ENCODE measurements at places on chromosomes 11 and 22.

DNA sequence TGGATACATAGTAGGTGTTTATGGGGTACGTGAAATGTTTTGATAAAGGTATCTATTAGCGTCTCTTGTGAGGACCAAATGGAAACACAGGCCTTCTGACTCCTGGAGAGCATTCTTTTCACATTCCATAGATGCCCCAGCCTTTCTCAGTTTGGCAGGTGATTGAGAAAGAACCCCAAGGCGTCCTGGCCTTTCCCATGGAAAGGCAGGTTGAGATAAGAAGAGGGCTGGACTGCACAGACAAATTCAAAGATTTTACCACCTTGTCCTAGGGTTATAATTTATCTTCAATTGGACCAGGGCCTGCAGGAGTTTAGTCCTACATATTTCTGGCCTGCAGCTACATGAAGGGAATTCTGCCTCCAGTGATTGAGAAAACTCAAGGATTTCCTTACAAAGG, 661 bp upstream of the OLFML1 start:
- no peak for DNase-seq

DNA sequence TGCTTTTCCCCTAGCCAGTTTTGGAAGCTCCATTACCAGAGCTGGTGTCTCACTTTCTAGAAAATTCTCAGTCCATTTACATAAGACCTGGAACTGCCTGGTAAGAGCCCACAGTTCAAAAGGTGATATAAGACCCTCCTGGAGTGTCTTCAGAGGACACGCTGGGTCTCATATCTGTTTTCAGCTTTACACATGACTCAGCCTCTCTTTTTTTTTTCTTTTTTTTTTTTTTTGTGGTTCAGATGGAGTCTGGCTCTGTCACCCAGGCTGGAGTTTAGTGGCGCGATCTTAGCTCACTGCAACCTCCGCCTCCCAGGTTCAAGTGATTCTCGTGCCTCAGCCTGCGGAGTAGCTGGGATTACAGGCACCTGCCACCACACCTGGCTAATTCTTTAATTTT, 30.7 kb downstream of the WEE1 start:
- DNase-seq = no peak

- DNase-seq = no peak
These were observed 9.2 kb downstream of the RHOG start for GRCh38 chr11:3831378-3832239.

DNA sequence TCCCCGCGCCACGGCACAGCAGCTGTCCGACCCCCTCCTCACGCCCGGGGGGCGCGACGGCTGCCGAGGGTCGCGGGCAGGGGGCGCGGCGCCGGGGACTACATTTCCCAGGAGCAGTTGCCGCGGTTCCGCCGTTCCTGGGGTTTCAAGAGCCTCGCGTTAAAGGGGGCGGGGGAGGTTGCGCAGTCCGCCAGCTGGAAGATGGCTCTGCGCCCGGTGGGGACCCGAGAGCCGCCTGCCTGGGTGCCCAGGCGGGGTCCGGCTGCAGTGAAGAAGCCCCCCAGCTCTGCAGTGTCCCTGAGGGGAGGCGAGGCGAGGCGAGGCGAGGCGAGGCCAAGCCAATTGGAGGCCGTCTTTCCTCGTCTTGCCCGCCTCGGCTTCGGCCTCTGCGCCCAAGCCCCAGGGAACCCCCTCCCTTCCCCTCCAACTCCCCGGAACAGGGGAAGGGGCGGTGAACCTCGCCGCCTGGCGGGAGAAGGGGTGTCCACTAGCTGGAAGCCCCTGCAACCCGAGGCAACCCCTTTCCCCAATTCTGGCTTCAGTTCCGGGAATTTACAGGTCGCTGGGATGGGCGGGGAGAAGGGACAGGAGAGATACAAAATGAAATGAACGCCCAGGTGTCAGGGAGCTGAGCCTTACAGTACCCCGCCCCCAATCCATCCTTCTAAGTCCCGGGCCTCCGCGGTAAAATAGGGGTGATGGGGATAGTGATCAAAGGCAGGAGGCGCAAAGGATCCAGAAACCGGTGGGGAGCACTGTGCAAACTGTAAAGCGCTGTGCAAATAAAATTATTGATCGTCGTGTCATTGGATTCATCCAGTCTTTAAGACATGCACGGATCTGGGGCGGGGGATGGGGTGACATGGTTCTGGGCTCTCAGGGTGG, 5.2 kb upstream of the GCAT start:
- no peak for DNase-seq

- no peak for DNase-seq
These were observed 37.8 kb upstream of the NAV2 start for GRCh38 chr11:19674836-19675235.

- no peak for DNase-seq
These were observed 390.7 kb downstream of the LARGE1 start for GRCh38 chr22:33529424-33530113.

DNA sequence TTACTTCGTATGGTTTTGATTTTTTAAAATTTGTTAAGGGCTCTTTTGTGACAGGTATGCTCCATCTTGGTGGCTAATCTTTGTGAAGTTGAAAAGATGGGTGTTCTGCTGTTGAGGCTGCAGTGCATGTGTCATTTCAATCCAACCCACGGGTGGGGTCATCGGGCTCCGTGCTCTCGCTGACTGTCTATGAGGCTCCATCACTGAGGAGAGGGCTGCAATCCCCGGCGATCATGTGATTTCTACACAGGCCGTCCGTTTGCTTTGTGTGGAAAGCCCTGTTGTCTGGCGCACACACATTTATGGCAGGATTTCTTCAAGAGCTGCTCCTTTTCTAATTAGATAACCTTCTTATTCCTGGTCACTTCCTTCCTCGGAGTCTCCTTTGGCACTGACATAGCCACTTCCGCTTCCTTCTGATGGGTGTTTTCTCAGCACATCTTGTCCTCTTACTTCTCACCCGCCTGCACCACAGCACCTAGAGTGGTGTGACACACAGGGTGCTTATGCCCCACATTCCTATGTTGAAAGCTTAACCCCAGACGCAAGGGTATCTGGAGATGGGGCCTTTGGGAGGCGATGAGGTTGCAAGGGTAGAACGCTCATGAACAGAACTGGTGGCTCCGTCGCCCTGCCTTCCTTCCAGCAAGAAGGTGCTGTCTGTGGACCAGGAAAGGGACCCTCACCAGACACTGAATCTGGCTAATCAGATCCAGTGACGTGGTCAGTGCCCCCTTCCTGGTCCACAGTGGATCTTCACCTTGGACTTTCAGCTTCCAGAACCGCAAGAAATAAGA, 9.4 kb downstream of the MOB2 start:
- DNase-seq = no peak

DNA sequence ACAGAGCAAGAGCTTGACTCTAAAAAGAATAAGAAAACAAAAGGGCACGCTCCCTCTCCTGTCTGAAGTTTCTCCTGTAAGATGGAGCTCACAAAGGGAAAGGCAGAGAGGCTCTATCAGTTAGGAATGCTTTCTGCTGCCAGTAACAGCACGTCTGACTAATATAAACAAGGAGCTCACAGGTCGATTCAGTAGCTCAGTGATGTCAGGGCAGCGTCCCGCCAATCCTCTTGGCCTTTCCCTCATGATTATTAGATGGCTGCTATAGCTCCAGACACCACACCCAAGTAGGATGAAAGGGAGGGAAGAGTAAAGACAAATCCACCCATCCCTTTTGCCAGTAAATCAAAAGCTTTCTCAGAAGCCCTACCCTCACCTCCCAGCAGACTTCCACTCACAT, 51.3 kb upstream of the HMGXB4 start:
- no peak for DNase-seq
